ENCODE measurements at places on chromosomes 6 and 20.

DNA sequence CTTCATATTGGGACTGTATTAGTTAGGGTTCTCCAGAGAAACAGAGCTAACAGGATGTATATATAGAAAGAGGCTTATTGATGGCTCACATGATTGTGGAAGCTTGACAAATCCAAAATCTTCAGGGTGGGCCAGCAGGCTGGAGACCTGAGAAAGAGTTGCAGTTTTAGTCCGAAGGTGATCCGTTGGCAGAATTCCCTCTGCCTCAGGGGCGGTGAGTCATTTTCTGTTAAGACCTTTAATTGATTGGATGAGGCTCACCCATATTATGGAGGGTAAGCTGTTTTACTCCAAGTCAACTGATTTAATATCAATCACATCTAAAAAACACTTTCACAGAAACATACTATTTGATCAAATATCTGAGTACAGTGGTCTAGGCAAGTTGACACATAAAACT lies 113.6 kb downstream of the FLRT3 start:
- no peak for DNase-seq

- no peak for DNase-seq
These were observed 70.4 kb downstream of the METTL24 start for GRCh38 chr6:110287462-110288341.

- no peak for DNase-seq
These were observed 586 bp upstream of the ALDH5A1 start for GRCh38 chr6:24493945-24494820.

DNA sequence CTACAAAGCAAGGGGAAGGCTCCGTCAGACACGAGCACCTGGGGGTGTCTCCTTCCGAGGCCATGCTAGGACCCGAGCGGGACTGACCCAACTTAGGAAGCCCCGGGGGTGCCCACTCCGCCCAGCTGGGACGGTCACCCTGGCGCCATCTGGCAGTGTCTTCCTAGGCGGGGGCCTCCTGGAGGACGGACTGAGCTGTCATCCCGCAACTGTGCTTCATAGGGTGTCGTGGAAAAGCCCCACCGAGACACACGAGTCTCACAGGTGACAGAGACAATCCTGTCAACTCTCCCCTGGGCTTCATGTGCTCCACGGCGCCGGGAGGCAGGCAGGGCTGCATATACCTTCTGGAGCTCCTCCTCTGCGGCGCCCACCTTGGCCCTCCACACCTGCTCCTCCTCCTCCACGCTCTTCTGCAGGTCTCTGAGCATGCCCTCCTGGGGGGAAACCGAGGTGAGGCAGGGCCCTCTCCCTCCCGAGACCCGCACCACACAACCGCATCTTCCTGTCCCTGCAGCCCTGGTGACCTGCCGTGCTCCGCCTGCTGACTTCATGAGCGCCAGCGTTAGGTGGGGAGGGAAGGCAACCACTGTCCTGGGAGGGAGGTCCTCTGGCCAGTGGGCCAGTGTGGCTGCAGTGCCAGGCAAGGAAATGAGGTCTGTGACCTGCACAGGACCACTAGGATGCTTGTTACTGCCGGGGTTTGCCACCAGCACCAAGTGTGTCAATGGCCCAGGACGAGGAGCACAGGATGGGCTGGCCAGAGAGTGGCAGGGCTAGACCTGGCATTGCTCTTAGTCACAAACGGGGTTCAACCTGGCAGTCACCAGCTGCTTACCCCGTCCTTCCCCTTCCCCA lies 50.7 kb downstream of the DSTN start:
- no peak for DNase-seq

GRCh38 chr6:42429042-42429585 lies 22.6 kb downstream of the TRERF1 start:
- DNase-seq, result no peak

GRCh38 chr20:5718896-5719595 lies 31.2 kb upstream of the SHLD1 start:
- no peak for DNase-seq

DNA sequence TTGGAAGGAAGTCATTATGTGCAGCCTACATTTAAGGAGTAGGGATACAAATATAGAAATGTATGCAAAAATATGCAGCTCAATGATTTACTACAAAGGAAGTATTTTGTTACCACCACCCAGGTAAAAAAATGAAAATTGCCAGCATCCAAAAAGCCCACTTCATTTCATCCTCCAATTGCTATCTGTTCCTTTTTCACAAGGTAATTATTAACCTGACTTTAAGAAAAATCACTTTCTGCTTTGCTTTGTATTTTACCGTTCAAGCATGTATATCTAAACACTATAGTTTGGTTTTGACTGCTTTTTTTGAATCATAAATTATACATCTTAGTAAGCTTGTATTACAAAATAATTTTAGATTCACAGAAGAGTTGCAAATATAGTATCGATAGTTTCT lies 768.5 kb upstream of the GJE1 start:
- DNase-seq, result no peak

GRCh38 chr20:51036827-51037531 lies 14.1 kb upstream of the KCNG1 start:
- no peak for DNase-seq
